ENCODE measurements at places on chromosomes 4 and X. TPM values are rescaled to one million over a fixed set of nuclear protein-coding genes. Genes with fewer than 3 reads are reported as not detected.
A peak's percentile ranks its signal among the peaks of the same experiment; 100 is the strongest.

PDZD4 gene
- total RNA-seq, result 8.2 TPM

SYP gene
- 0.48 TPM for total RNA-seq

SPANXA1 gene
- 2.1 TPM for total RNA-seq

ETDB gene
- not detected for total RNA-seq

- peak; percentile 0 for DNase-seq
Observed at GRCh38 chrX:136823175-136823574, 42.4 kb upstream of the ARHGEF6 start.

GRCh38 chrX:78748846-78749245, 1.3 kb downstream of the LPAR4 start:
- no peak for DNase-seq

DNA sequence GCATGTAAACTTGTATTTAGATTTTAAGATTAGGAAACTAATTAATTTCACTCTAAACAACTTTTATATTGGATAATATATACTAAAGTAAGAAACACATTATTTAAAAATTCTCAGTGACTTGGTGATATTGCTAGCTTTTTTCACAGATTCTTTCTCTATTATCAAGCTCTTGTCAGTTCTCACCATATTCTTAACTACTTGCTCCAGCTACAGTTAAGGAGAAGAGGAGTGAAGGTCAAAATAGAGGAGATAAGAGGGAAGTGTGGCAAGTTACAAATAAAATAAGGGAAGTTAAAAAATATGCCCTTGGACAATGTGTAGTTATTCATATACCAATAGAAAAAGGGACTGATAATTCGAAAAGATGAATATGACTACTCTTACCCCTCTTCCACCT, 34.7 kb upstream of the NAF1 start:
- DNase-seq, result no peak

DNA sequence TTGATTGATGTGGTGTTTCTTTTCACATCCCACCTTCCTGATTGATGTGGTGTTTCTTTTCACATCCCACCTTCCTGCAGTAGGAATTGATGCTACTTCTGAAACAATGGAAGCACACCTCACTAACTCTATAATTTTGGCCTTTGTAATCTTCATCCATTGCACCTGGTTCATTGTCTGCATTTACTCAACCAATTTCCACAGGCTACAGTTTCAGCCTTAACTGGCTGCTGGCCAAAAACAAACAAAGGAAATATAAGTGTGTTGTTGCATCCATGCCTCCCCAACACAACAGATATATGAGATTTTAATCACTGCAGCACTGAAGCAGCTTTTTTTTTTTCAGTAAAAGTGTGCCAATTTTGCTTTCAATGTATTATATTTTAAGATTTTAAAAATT, 867.6 kb upstream of the PCDH7 start:
- no peak for DNase-seq

DNA sequence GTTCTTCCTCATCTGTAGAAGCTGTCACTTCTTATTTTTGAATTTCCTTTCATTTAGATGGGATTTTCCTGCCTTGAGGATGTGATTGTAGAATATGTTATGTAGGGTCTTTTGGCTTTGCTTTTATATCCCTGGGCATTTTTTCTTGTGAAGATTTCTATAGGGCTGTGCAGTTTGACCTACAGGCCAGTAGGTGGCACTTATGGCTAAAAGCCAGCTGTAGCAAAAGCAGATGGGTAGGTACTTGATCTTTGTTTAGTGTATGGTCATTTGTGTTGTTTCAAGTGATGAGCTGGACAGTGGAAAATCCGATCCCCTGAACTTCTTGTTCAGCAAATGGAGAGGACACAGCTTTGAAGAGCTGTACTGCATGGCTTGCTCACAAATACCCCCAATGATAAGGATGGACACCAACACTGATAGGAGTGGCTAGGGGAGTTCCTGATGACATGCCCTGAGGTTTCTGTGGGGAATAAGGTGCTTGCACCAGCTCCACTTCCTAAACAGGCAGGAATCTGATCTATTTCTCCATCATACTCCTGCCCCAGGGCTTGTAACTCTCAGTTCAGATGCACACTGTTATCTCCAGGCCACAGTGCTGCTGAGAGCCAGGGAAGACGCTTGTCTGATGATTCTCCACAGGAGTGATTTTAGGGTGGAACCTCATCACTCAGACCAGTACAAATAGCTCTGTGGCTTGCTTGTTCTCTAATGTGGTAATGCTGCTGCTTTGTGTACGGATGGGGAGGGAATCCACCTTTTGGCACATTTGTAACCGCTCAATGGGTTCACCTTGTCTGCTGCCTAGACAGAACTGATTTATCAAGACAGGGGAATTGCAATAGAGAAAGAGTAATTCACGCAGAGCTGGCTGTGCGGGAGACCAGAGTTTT, 417.1 kb upstream of the MAGEB16 start:
- DNase-seq, result peak; percentile 24

DNA sequence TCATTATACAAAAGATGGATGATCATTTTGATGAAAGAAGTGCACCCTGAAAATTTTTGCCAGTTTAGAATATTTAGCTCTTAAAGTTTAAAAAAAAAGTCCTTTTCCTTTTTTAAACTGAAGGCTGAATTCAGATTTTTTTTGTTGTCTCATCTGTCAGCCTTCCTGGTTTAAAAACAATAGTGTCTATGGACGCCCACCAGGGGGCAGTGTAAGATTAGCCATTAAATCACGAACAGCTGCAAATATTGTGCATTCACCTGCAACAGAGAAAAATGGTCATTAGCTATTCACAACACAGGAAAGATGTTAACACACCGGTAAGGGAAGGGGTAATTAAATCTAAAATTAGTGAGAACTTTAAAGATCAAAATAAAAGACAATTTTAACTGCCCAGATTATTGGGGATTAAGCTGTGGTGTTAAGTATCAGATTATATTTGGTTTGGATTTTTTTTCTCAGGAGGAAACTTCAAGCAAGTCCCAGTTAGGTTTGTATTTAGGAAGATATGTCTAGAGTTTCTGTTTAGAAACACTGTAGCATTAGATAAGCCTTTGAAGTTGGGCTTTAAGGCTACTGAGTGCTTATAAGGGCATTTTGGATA, 4.4 kb upstream of the CXorf38 start:
- DNase-seq, result peak; percentile 49

- DNase-seq, result peak; percentile 90
Observed at GRCh38 chrX:36431819-36432218, 512.3 kb downstream of the CFAP47 start.

DNA sequence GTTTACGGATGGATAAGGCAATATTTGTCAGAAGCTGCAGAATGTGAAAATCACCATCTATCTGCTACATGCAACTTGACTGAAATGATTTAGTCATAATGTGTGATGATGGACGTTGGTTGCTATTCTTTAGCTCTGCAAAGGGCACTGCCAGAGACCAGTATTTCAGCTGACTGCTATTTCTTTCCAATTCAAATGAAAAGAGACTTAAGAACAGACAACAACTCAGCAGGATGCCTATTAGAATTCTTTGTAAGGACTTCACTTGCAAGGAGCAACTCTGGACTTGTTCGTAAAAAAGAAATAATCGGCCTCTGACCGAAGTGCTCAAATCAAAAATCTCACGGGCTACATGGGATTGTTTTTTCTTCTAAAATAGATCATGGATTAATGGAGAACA, 262.7 kb downstream of the DHX15 start:
- no peak for DNase-seq

GRCh38 chrX:140157611-140158010, 192.3 kb upstream of the CXorf66 start:
- DNase-seq, result peak; percentile 38

- no peak for DNase-seq
Observed at GRCh38 chr4:3010998-3011397, 47.6 kb downstream of the GRK4 start.
